ENCODE measurements at places on chromosomes 2 and 18. TPM values are rescaled to one million over a fixed set of nuclear protein-coding genes. Genes with fewer than 3 reads are reported as not detected.

DNA sequence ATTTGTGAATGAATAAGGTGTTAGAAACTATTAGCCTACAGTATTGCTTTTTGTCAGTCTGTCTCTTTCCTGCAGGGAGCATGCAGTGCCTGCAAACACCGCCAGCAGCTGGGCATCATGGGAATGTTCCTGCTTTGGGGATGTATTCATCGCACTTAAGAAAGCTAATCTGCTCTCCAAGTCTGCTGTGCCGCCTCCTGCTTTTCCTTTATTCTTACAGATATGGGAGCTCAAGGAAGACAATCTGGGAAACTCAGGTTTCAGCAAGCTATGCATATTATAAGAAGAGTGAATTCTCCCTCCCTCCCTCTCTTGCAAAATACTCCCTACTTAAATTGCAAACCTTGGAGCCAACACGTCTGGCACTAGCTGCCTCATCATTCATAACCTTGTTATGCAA, 479.2 kb upstream of the ACVR2A start:
- no peak for DNase-seq

- no peak for DNase-seq
These were observed 54.8 kb downstream of the GALNT14 start for GRCh38 chr2:31083234-31083993.

DNA sequence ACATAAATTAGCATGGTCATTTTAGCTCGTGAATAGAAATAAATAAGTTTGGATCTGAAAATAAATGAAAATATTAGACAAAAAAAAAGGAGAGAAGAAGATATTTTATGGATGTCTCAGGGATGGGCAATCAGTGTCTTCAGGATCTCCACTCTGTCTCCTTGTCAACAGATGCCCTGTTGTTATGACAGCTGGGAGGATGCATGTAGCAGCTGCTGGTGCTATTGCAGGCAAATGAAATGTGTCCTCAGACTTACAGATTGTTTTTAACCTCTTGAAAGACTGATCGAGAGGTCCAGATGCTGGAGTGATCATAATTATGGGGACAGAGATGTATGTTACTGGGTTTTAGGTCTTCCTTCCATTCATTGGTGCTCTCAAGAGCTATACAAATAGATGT, 24.7 kb upstream of the ARL4C start:
- no peak for DNase-seq

GRCh38 chr2:118842661-118843482, 4.6 kb downstream of the EN1 start:
- DNase-seq, result no peak

- DNase-seq, result no peak
These were observed 251.4 kb downstream of the TCF4 start for GRCh38 chr18:55336438-55337100.

DNA sequence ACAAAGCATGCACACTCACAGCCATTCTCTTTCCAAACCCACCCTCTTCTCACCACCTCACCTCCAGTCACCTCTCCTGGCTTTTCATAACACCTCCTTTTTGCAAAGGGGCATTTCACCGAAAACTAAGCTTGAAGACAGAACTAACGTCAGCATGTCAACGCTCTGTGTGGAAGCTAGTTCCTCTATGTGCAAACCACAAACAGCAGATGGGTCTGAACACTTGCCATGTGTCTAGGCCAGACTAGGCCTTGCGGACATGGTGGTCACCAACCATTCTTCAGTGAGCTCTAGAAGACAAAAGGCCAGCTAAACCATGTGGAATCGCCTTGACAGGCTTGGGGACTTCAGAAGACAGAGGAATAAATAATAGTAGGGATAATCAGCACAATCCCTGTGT, 148.5 kb downstream of the TXNL1 start:
- DNase-seq, result no peak

DNA sequence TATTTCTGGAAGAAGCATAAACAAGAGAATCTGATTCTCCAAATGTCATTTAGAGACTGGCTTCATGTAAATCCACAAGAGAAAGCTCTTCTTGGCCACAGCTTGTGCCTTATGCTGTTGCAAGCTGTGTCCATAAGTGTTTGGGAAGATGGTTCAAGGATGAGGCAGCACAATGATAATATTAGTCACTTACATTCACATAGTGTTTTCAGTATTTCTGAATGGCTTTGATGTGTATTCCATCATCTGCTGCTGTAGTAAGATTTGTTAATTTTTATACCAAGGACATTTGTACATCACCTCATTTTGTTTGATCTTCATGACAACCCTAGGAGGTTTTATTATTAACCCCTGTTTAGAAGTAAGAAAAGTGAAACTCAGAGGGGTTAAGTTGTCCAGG, 29.9 kb downstream of the CREG2 start:
- DNase-seq, result no peak

DNA sequence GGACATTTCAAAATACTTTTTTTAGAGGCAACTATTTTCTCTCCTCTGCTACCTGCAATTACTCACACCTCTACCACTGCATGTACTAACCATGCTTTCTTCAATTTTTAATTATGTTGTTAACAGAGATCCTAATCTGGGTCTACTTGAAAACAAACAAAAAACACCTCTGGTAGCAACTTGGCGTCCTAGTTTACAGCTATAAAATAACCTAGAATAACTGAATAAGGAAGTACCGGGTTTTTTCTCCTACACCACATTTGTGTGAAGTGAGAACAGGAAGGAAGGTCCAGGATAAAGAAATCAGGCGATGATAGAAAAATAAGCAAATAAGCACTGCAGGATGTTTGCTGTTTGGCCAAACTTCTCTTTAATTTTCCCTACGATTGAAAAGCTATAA, 633.5 kb downstream of the LRP1B start:
- DNase-seq, result no peak

GRCh38 chr2:96533292-96534073, 3.1 kb upstream of the ARID5A start:
- DNase-seq, result no peak

- DNase-seq, result no peak
These were observed 265.5 kb downstream of the CYRIA start for GRCh38 chr2:16400127-16400623.

DUSP2 gene
- 279 TPM for total RNA-seq

DIPK1C gene
- total RNA-seq, result not detected

CERS6 gene
- total RNA-seq, result 21.3 TPM

MYO3B gene
- 0.08 TPM for total RNA-seq

Measured in activated naive CD8-positive, alpha-beta T cell treated with anti-CD3 and anti-CD28 coated beads for 36 hours (primary cell).